ENCODE measurements at places on chromosomes 1 and 21.

DNA sequence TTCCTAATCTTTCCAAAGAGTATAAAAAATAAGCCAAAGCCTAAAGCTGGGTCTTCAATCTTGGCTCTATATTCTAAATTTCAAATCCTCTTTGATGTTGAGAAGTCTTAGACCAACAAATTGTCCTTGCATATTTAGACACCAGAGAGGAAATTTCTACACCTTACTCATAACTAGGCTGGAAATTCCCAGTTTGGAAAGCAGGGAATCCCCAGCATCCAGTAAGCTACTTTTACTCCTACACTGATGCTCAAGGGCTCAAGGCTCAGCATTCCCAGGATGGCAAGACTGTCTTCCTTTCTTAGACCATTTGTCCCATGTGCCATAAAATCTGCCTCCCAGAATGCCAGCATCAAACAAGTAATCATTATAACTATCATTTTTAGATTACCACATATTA lies 28.3 kb downstream of the PRDX6 start:
- no peak overlapping the region for H3K4me3 ChIP-seq
- H3K4me1 ChIP-seq, result no peaks in the 10 kb centered on the region
- DNase-seq, result no peak
- H3K27me3 ChIP-seq, result peaks cover 1% of the 10 kb centered on the region
- no peak overlapping the region for H3K27ac ChIP-seq

- DNase-seq, result no peak
- no peak overlapping the region for H3K4me3 ChIP-seq
- no peaks in the 10 kb centered on the region for H3K27me3 ChIP-seq
- H3K27ac ChIP-seq, result no peak overlapping the region
Measured at GRCh38 chr1:228889289-228889688, 154.0 kb downstream of the RHOU start.

DNA sequence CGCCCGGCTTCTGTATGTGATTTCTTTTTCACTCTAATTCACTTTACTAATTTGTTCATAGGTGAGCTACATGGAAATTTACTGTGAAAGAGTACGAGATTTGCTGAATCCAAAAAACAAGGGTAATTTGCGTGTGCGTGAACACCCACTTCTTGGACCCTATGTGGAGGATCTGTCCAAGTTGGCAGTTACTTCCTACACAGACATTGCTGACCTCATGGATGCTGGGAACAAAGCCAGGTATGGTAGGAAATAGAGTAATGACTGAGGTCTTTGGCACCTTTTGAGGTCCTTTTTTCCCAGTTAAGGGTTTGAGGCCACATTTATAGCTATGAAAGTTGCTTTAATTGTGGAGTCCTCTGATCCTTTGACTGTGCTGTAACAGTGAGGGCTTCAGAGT lies 56.9 kb downstream of the KIF1B start:
- H3K4me3 ChIP-seq, result no peak overlapping the region
- no peak for DNase-seq
- H3K4me1 ChIP-seq, result peaks cover 6% of the 10 kb centered on the region
- no peaks in the 10 kb centered on the region for H3K27me3 ChIP-seq
- peaks cover 3% of the 10 kb centered on the region for H3K36me3 ChIP-seq

- DNase-seq, result no peak
- H3K36me3 ChIP-seq, result peaks cover 36% of the 10 kb centered on the region
- no peak overlapping the region for H3K4me3 ChIP-seq
- peaks cover 22% of the 10 kb centered on the region for H3K4me1 ChIP-seq
Measured at GRCh38 chr1:55188909-55189308, 26.3 kb downstream of the USP24 start.

GRCh38 chr1:9901148-9902059 lies 8.7 kb downstream of the CTNNBIP1 start:
- no peak overlapping the region for H3K27ac ChIP-seq
- H3K4me3 ChIP-seq, result no peak overlapping the region
- no peaks in the 10 kb centered on the region for H3K27me3 ChIP-seq
- H3K36me3 ChIP-seq, result no peaks in the 10 kb centered on the region
- H3K4me1 ChIP-seq, result peaks cover 14% of the 10 kb centered on the region

- H3K27ac ChIP-seq, result no peak overlapping the region
- H3K4me3 ChIP-seq, result no peak overlapping the region
- peaks cover 4% of the 10 kb centered on the region for H3K4me1 ChIP-seq
- H3K36me3 ChIP-seq, result peaks cover 3% of the 10 kb centered on the region
- no peak for DNase-seq
Measured at GRCh38 chr1:199081739-199082138, 442.9 kb downstream of the PTPRC start.
